ENCODE measurements at places on chromosomes 4 and X.
A peak's percentile ranks its signal among the peaks of the same experiment; 100 is the strongest.

DNA sequence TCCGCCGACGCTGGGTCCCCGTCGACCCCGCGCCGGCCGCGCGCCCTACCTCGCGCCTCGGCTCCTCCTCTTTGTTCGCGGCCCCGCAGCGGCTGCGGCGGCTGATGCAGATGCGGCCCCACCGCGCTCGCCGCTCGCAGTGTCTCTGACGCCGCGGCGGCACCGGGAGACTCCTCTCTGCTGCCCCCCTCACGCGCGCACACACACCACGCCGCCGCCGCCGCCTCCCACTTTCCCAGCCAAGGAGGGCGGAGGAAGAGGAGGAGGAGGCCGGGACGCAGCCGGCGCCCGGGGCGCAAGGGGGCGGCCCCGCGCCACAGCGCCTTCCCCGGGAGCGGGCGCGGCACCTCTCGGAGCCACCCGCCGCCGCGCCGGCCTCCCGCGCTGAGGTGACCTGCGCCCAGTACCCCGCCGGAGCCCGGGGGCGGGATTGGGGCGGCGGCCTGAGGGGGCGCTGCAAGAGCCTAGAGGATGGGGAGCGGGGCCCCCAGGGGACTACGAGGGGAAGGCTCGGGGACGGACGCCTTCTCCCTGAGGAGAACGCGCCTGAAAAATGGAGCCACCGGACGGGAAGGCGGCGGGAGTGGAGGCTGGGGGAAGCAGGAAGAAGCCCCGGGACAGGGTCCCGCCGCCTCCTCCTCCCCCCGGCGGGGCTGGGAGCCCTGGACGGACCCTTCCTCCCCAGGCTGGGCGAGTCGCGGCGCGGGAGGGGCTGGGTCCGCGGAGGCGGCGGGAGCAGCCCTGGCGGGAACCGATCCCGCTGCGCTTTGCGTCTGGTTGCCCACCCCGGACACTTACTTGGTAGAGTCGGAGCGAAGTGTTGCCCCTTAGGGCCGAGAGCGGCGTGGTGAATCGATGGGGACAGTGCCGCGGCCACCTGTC, at the start of gene SH3RF1:
Gene SH3RF1, minus strand, starts transcription at position 147 of the 882 bp plus-strand sequence. CDS start 1,744 bp downstream, outside the sequence.
- DNase-seq: peak; percentile 31
- peak within 1 kb of the TSS; percentile 78 for H3K4me3 ChIP-seq
- H3K27ac ChIP-seq: no peak within 1 kb of the TSS
- H3K27me3 ChIP-seq: peaks cover 80% of the 10 kb centered on the region

DNA sequence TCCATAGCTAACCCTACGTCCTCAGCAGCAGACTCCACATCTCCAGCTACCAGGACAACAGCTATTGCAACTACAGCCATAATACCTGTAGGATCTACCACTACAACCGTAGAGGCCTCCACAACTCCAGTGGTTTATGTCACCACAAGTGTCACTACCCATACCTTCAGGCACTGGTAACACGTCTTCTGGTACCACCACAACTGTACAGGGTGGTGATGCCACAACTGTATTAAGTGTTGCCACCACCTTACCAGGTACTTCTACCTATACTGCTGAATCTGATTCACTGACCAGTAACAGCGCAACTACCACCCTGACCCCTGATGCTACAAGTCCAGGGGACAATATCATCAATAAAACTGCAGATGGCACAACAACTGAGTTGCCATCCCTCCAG, 34.6 kb upstream of the CABS1 start:
- no peaks in the 10 kb centered on the region for H3K36me3 ChIP-seq
- no peaks in the 10 kb centered on the region for H3K4me1 ChIP-seq
- no peak for DNase-seq
- H3K27ac ChIP-seq: no peak overlapping the region
- no peak overlapping the region for H3K4me3 ChIP-seq
- H3K27me3 ChIP-seq: no peaks in the 10 kb centered on the region

GRCh38 chr4:3389233-3390215, 52.2 kb upstream of the HGFAC start:
- peaks cover 5% of the 10 kb centered on the region for H3K27me3 ChIP-seq
- DNase-seq: no peak
- H3K4me3 ChIP-seq: no peak overlapping the region
- H3K27ac ChIP-seq: no peak overlapping the region
- no peaks in the 10 kb centered on the region for H3K36me3 ChIP-seq

GRCh38 chrX:115029869-115030570, 12.6 kb upstream of the IL13RA2 start:
- H3K27me3 ChIP-seq: no peaks in the 10 kb centered on the region
- DNase-seq: no peak
- H3K27ac ChIP-seq: no peak overlapping the region

GRCh38 chrX:132004728-132005127, 18.4 kb upstream of the STK26 start:
- peaks cover 32% of the 10 kb centered on the region for H3K4me1 ChIP-seq
- DNase-seq: no peak
- H3K36me3 ChIP-seq: no peaks in the 10 kb centered on the region
- H3K4me3 ChIP-seq: no peak overlapping the region
- H3K27ac ChIP-seq: no peak overlapping the region
- H3K27me3 ChIP-seq: peaks cover 54% of the 10 kb centered on the region

DNA sequence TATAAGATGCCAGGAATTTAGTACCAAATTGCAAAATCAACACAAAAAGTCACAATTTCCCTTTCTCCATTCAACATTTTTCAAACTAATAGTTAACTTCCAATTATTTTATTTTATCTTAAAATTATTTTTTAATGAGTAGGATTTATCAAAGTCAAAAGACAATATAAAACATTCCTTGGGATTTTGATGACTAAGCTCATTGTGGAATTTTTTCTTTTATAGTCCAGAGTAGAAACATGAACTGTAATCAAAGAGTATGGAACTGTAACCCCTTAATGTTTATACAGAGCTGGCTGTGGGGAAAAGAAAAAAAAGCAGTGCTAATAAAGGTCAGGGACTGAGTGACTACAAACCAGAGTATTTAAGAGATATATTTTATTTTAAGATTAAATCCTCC, 368.6 kb upstream of the CPXCR1 start:
- no peak overlapping the region for H3K27ac ChIP-seq
- H3K4me3 ChIP-seq: no peak overlapping the region
- DNase-seq: no peak
- no peaks in the 10 kb centered on the region for H3K4me1 ChIP-seq
- H3K27me3 ChIP-seq: peaks cover 16% of the 10 kb centered on the region

- H3K4me3 ChIP-seq: no peak overlapping the region
- no peaks in the 10 kb centered on the region for H3K36me3 ChIP-seq
- no peak for DNase-seq
- no peaks in the 10 kb centered on the region for H3K27me3 ChIP-seq
- peaks cover 1% of the 10 kb centered on the region for H3K4me1 ChIP-seq
Observed at GRCh38 chr4:172751550-172751949, 417.1 kb upstream of the GALNT7 start.

GRCh38 chrX:51332188-51332942, at the start of gene NUDT10:
NUDT10 (plus strand) TSS chrX:51332822; CDS start chrX:51332966, 144 bp downstream.
- peak; percentile 65 for DNase-seq
- peaks cover 12% of the 10 kb centered on the region for H3K4me1 ChIP-seq

GRCh38 chr4:20298986-20299385, 47.3 kb downstream of the SLIT2 start:
- no peak for DNase-seq
- no peaks in the 10 kb centered on the region for H3K36me3 ChIP-seq
- H3K27me3 ChIP-seq: no peaks in the 10 kb centered on the region
- H3K4me3 ChIP-seq: no peak overlapping the region

DNA sequence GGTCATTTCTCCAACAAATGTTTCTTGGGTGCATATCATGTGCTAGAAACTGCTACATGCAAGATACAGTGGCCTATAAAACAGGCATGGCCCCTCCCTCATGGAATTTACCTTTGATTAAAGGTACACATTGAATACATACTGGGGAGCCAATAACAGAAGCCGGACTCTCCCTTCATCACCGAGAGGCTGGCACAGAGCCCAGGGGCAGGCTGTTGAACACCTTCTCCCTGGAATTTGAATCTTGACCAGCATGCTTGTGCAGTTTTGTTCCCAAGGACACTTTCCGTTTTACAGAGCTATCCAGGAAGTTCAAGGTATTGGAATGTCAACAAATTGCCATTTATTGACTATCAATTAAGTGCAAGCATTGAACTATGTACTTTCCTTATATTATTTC, 33.2 kb downstream of the PPARGC1A start:
- no peaks in the 10 kb centered on the region for H3K27me3 ChIP-seq
- H3K36me3 ChIP-seq: no peaks in the 10 kb centered on the region
- H3K4me3 ChIP-seq: no peak overlapping the region
- H3K27ac ChIP-seq: no peak overlapping the region
- H3K4me1 ChIP-seq: no peaks in the 10 kb centered on the region

DNA sequence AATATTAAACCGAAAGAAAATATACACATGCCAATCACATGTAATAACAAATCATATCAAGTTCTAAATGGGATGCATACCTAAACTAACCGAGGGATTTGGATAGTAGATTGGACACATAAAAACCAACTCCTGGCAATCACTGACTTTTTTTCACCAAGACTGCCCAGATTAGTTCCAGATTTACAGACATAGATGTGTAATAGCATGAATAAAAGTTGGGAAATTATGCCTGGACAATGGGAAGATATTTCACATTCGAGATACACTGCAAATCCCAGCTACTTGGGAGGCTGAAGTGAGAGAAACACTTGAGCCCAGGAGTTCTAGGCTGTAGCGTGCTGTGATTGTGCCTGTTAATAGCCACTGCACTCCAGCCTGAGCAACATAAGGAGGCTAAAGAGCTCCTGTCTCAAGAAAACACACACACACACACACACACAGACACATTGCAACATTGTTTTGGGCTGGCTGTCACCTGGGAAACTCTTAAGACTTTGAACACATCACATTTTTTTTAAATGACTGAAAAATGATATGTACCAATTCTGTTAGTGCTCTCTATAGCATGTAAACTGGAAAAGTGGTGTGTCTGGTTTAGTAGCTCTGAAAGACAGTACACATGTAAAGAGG, 5.7 kb downstream of the RAB40A start:
- H3K4me3 ChIP-seq: no peak overlapping the region
- DNase-seq: no peak
- peaks cover 40% of the 10 kb centered on the region for H3K27me3 ChIP-seq
- no peaks in the 10 kb centered on the region for H3K4me1 ChIP-seq
- H3K27ac ChIP-seq: no peak overlapping the region

Measured in activated T-cell treated with anti-CD3 and anti-CD28 coated beads, Interleukin-2, amount 50 U/mL, for 24 hours (primary cell).